ENCODE measurements at places on chromosomes 4 and X.

GRCh38 chr4:100591161-100591876, 73.5 kb upstream of the EMCN start:
- no peak for DNase-seq

GRCh38 chr4:118787844-118788380, 48.0 kb downstream of the SEC24D start:
- DNase-seq = no peak

DNA sequence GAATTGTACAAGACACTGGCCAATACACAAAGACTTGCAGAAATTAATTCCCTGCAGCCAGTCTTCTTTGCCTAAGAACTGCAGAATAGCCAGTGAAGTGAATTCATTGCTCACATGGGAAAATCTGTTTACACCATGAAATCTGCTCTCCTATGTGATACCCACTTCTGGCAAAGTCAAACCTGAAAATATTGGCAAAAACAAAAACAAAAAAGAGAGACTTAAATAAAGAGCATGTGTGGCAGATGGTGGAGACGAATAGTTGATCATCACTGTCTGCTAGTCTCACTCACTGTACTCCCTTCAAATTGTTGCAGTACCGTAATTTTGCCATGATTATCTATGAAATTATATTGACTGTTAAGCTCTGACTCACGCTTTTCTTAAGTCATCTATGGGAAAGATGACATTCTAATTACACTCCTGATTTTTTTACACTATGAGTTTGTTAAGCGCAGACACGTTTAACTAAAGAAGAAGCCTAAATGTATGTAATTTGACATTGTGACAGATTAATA, 406.8 kb downstream of the PCDH7 start:
- no peak for DNase-seq

DNA sequence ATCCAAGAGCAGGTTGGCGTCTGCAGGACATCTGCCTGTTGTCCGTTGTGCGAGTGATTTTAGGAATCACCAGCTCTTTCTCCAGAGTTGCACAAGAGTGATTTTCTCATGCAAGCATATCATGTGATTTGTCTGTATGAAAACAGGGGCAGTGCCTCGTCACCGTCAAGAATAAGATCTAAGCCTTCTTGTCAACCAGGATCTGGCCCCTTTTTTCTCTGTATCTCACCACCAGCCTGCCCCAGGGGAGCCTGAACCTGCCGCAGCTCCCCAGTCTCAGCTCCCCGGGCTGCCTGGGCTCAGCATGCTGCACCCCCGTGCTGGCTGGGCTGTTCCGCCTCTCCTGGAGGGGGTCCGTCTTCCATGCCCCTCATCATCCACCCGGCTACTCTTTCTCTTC, 90.5 kb downstream of the STOX2 start:
- no peak for DNase-seq

GRCh38 chrX:153771415-153772315, 7.6 kb downstream of the PLXNB3 start:
- no peak for DNase-seq

DNA sequence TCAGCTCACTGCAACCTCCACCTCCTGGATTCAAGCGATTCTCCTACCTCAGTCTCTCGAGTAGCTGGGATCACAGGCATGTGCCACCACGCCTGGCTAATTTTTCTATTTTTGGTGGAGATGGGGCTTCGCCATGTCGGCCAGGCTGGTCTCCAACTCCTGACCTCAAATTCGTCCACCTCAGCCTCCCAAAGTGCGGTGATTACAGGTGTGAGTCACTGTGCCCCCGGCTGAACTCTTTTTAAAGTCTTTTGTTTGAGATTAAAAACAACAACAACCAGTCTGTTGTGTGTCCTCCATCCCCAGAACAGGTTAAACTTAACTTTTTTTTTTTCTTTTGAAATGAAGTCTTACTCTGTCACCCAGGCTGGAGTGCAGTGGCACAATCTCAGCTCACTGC, 36.3 kb upstream of the RBPJ start:
- DNase-seq = no peak

DNA sequence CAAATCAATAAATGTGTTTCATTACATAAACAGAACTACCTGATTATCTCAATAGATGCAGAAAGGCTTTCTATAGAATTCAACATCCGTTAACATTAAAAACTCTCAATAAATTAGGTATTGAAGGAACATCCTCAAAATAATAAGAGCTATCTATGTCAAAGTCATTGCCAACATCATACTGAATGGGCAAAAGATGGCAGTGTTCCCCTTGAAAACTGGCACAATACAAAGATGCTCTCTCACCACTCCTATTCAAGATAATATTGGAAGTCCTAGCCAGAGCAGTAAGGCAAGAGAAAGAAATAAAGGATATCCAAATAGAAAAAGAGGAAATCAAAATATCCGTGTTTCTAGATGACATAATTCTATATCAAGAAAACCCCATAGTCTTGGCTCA, 466.4 kb downstream of the MAGEE1 start:
- no peak for DNase-seq

- DNase-seq = no peak
Observed at GRCh38 chr4:73538162-73538561, 56.6 kb downstream of the AFM start.

DNA sequence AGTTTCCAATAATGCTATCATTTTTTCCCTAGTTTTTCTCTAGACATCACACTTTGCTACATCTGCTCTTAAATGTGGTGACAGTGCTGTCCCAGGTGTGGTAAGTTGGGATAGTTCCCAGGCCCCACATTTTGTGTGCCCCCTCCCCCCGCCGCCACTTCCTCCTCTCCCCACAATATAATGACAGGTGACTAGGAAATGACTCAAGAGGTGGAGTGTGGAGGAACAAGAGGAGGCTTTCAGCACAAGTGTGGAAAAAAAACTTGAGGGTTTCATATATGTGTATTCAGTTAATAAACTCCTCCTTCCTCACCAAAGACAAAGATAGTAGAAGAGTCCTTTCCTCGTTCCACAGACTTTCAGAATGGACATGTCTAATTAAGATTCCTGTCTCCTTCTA, 18.3 kb upstream of the IL21 start:
- DNase-seq = no peak

DNA sequence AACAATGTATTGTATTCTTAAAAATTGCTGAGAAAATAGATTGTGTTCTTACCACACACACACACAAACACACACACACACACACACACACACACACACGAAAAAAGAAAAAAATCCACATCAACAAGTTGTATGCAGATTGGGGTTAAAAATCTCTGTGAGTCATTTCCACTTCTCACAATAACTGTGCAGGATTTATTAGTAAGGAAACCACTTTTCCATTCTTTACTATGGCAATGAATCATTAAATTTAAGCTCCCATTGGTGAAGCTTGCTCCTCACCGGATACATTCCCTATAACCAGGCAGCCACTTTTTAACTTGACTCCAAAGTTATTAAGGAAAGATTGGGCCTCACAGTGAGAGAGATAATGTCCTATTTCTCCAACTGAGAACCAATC, 19.7 kb upstream of the MAGEE1 start:
- DNase-seq = no peak

DNA sequence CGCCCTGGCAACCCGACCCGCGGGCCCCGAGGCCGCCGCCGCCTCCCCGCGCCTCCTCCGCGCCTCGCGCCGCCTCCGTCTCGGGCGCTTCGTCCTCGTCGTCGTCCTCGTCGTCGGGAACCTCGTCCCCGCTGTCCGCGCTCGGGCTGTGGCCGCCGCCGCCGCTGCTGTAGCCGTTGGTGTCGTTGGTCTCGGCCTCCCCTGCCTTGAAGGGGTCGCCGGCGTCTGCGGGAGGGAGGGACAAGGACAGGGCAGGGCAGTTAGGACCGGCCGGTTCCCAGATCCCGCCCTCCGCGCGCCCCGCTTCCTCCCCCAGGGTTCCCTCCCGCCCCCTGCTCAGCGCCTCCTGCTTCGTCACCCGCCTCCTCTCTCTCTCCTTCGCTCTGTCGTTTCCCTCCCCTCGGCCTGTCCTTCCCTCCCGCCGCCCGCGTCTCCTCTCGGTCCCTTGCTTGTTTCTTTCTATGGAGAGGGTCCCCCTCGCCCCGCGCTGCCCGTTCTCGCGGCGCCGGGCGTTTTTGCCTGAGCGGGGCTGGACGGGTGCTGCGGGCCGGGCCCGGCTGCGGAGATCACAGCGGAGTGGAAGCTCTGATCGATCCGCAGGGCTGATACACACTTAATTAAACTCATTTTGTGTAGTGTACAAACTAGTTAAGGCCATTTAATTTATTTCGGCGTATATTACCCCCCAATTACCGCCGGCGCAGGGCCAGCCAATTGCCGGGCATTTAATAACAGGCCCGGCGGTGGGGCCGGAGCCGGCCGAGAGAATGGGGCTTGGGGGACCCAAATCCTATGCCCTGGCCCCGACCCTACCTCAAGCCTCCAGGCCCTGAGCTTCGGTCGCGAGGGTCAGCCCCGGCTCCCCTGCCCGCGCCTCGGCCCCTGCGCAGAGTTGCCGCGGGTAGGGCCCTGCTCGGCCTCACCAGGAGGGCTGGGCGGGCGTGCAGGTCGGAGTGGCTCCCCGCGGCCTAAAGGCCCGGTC, 2.4 kb downstream of the NKX1-1 start:
- DNase-seq = no peak

GRCh38 chr4:11259837-11260236, 168.9 kb downstream of the HS3ST1 start:
- no peak for DNase-seq

- no peak for DNase-seq
Observed at GRCh38 chr4:179372242-179372641, 1930.0 kb upstream of the AGA start.

GRCh38 chrX:123830309-123830708, 29.5 kb upstream of the XIAP start:
- no peak for DNase-seq
